ENCODE measurements at places on chromosomes 5 and 9.

GRCh38 chr9:83355024-83355444, 183.2 kb downstream of the FRMD3 start:
- no peak for DNase-seq

- no peak for DNase-seq
These were observed 363.7 kb downstream of the IRX2 start for GRCh38 chr5:2387634-2388325.

DNA sequence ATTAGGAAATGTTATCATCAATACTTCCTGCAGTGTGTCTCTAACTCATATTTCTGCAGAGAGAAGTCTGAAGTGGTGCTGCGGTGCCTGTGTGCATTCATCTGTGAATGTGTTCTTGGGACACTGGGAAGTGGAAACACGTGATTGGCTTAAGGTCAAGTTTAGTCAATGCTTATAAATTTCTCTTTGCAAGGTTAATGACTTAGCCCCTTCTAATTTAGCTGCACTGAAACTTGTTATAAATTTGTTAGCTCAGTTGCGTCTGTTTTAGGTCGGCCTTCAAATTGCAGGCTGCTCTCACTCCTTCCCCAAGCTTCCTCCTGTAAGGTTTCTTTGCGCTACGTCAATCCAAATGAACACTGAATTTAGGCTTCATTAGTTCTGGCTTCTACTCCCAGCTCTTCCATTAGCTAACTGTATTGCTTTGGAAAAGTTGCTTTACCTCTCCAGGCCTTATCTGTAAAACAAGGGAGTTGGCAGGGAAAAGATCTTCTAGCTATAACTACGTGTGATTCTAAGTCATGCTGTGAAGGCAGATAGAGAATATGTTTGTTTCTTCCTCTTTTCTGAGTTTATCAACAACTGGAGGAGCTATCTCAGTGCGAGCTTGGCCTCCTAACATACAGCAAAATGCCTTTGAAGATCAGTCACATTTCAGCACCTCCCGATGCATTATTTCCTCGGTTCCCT, 341.8 kb downstream of the NFIB start:
- no peak for DNase-seq

GRCh38 chr5:82155305-82155704, 122.8 kb downstream of the RPS23 start:
- no peak for DNase-seq

DNA sequence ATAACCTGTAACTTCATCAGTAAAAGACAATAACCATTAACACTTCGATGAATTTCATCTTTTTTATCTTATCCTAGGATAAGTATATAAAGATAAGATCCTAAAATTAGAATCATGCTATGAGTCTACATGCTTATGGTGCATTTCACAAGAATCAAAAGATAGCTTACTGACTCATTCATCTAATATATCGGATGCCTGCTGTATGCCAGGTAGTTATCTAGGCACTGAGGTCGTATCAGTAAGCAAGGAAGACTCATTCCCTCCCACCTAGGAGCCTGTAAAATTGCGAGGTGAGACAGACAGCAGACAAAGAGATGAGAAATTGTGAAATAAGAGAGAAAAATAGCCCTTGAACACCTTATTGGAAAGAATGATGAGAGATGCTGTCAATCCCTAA, 240.6 kb upstream of the ADAMTSL1 start:
- DNase-seq, result no peak

DNA sequence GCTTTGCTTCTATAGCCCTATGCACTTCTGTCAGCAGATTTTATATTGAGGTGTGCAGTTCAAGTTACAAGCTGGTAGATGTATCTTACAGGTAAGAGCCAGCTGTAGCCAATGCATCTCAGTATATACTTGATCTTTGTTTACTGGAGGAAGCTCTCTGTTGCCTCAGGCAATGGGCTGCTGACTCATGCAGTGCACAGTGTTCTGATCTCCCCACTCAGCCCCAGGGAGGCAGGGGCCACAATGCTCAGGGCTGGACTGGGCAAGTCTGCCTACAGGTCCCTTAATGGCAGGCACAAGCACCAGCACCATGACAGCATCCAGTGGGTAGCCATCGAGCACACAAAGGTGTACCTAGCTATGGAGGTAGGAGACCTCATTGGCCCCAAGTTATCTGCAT, 178.8 kb upstream of the CDH10 start:
- DNase-seq, result no peak

DNA sequence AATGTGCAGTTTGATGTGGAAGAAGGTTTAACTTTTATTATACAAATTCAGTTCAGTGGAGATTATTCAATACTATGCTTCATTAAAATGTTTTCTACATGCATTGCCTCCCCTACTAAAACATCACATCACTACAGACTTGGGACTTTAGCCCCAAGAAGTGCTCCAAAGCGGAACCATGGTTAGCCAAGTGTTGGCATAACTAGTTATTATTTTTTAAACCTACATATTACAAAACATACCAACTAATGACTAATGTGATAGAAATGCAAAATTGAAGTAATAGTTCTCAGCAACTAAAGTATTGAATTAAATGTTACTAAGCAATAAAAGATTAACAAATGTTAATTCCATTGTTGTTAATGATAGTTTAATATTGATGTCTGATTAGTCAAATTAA, 74.5 kb downstream of the XRCC4 start:
- no peak for DNase-seq

DNA sequence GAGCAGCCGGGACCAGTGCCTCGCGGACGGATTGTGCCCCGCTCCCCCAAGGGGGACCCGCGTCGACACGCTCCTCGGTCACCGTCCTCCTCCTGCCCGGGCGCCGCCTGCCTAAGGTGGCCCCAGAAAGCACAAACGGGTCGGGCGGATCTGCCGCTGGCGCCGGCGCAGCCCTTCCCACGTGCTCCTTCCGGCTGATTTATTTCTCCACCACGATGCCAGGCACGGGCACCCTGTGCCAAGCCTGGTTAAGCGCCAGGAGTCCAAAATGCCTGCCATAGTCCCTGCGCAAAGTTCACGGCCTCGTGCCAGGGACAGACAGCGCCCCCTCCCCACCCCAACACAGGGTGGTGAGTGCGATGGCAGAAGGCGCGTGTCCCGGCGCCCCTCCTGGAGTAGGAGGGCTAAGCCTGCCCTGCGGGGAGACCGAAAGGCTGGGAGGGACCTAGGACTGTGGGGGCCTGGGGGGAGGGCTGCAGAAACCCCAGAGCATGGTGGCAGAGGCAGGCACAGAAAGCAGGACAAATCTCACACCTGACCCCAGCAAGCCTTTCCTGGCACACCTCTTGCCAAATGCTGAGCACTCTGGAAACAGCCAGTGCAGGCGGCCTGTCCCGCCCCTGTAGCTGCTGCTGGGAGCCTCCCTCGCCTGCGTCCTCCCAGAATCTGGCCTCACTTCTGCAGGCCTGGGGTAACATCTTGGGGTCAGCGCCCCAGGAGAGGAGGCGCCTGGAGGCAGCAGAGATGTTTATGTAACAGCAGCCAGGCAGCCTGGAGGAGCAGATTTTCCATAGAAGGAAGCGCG, 1.1 kb upstream of the NOTCH1 start:
- peak; percentile 79 for DNase-seq

GRCh38 chr9:126407114-126407870, 80.7 kb downstream of the MVB12B start:
- no peak for DNase-seq

DNA sequence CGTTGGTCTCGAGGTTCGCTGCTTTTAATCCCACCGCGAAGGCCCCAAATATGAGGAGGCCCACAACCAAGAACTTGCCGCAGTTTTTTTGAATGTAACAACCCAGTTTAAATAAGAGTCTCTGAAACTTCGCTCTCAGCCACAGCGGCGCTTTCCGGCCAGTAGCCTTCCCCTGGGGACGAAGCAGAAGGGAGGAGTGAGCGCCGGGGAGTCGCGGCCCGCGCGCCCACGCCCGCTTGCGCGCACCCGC, 10.4 kb downstream of the PTCH1 start:
- no peak for DNase-seq

- no peak for DNase-seq
These were observed 29.8 kb downstream of the ADAMTS2 start for GRCh38 chr5:179315356-179315890.

DNA sequence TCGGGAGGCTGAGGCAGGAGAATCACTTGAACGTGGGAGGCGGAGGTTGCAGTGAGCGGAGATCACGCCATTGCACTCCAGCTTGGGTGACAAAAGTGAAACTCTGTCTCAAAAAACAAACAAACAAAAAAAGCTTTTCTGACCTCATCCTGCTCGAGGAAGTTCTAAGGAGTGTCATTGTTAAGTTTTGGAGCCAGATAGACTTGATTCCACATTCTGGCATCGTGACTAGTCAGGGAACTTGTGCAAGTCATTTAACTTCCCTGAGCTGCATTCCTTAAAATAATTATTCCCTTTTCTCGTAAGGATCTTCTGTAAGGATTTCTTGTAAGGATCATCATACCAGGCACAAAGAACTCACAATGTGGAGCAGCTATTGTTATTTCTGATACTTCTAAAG, 26.2 kb downstream of the SNX24 start:
- DNase-seq, result no peak

DNA sequence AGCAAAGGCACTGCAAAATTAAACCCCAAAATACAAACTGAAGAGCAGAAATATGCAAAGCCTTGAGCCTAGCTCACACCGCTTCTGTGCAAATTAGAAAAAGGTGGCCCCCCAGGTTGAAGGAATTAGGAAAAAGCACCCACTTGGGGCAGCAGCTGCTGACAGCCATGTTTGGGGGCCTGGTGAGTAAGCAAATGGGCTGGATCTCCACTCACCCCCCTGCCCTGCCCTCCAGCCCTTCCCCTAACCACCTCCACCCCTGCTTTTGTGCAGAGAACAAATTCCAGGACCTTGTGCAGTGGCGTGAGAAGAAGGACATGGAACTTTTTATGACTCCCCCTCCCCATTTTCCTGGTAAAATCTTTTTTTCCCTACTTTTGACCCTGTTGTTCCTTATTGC, 92.0 kb upstream of the DNAH5 start:
- DNase-seq, result no peak

DNA sequence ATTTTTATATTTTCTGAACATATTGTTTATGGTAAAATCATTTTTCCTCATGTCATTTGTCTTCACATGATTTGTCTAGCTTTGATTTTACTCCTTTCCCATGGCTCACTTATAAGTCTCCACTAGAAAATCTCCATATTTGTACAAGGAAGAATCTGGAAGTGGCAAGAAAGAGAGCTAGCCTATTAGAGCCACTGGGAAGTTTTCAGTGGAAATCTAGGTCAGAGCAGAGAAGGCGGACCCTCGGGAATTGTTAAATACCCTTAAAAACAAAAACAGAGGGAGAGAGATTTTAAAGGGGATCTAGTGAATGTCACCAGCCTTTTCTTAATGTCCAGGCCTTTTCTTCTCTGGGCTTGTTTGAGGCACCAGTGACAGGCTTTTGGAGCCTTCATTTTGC, 56.6 kb downstream of the GRAMD2B start:
- DNase-seq, result no peak

DNA sequence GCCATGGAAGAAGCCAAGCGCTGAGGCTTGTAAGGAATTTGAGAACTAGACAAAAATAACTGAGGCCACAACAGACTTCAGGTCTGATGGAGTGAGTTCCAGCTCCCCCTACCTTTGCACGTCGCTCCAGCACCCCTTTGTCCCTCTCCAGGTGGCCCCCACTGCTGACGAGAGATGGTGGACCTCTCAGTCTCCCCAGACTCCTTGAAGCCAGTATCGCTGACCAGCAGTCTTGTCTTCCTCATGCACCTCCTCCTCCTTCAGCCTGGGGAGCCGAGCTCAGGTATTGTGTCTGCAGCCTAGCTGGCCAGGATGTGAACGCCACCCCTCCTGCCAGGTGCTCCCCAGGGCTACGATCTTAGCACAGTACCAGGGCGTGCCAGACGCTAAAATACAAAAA, 5.2 kb downstream of the BTNL9 start:
- no peak for DNase-seq

DNA sequence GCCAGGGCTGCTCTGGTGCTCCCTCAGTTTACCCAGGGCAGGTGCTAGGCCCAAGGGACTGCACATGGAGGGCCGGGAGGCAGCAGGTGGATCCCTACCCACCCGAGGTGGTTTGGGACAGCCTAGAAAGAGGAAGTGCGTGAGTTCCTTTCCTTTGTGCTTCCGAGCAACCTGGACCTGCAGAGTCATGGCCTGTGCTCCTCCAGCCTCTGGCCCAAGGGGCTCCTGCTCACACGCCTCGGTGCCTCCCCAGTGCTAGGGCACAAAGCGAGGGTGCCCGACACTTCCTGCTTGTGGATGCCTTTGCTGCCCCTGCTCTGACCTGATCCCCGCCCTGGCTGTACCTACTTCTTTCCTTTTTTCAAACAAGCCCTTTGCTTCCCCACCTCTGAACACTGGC, 79.3 kb downstream of the RXRA start:
- DNase-seq, result no peak

DNA sequence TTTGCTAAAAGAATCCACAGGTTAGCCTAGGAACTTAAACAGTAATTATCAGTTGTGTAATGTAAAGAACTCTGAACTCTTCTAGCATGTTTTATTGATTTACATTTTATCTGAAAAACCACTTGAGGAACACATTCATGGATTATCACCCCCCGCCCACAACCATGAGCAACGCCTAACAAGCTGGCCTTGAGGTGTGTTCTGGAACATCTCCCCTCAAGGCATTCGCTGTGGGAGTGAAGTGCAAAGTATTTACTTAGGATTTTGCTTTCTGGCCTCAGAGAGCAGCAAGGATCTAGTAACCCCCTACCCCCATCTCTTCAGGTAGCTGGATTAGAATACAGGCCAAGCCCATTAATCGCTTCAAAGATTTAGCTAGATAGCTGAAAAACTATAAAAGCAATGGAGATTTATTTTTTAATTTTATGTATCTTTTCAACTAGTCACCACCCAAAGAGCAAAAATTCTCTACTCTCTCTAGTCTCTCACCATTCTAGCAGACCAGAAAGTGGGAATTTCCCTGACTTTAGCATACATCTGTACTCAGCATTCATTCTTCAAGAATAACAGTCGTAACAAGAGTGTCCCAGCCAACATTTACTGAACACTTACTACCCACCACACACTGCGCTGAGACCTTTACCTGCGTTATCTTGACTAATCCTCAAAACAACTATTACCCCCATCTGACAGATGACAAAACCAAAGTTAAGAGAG, 37.2 kb downstream of the DDX31 start:
- DNase-seq, result no peak

DNA sequence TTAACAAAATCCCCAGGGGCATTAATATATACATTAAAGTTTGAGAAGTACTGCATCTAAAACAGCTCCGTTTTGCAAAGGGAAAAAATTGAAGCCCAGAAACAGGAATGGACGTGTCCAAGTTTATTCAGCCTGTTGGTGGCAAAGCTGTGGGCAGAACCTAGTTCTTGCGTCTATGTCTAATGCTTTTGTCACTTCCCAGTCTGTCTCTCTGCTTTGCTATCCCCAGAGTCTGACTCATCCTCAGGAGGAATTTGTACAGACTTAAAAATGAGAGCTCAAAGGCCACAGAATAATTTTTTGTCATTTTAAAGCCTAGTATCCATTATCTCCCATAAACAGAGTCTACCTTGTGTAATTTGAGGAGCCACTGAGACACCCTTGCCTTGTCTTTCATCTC, 330.9 kb upstream of the GRIA1 start:
- no peak for DNase-seq

Measured in activated CD4-positive, alpha-beta T cell treated with anti-CD3 and anti-CD28 coated beads, Interleukin-10, Interleukin-2, amounts not matched to agents 100 ng/mL and 50 ng/mL, durations not matched to agents 16 hours and 8 hours (primary cell).